Ureter (tissue), 1 donor: ENCODE measurements at places on chromosomes 5 and 9. TPM values are rescaled to one million over a fixed set of nuclear protein-coding genes. Genes with fewer than 3 reads are reported as not detected.

Gene AK1
- 48.6 TPM for total RNA-seq

Gene TOR2A
- total RNA-seq = 9.9 TPM

Gene AQP7
- 8.3 TPM for total RNA-seq

Gene PCDHGC4
- 3.6 TPM for total RNA-seq

Gene FGD3
- 55.4 TPM for total RNA-seq

Gene CAMK2A
- total RNA-seq = 1.4 TPM

Gene ADGRD2
- total RNA-seq = 0.29 TPM

Gene RAB3C
- total RNA-seq = 5.8 TPM

Gene CATSPER3
- total RNA-seq = 0.99 TPM

Gene PCDHA1
- not detected for total RNA-seq

Gene PELO
- total RNA-seq = 44.7 TPM

Gene ADAMTS2
- 13.3 TPM for total RNA-seq

Gene INSL4
- not detected for total RNA-seq

Gene FBP2
- 0.29 TPM for total RNA-seq

Gene DRD1
- total RNA-seq = 2.9 TPM

Gene IFNA2
- total RNA-seq = not detected

Gene IFNK
- total RNA-seq = not detected

- DNase-seq = no peak
Observed at GRCh38 chr9:118170032-118170955, 466.1 kb downstream of the TLR4 start.

DNA sequence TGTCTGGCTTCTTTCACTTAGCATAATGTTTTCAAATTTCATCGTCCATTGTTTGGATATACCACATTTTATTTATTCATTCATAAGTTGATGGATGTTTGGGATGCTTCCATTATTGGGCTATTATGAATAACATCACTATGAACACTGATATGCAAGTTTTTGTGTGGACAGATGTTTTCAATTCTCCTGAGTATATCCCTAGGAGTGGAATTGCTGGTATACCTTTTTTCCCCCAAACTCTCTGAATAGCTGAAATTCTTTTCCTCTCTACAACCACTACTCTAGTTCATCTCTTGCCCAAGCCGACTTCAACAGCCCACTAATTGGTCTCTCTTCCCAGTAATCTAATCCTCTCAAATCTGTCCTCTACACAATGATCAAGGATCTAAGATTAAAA lies 4.7 kb upstream of the ZFR start:
- no peak for DNase-seq

GRCh38 chr5:134439210-134439654 lies 27.6 kb upstream of the CDKN2AIPNL start:
- peak; percentile 88 for DNase-seq

GRCh38 chr5:131795879-131796792 lies 681 bp downstream of the FNIP1 start:
- peak; percentile 76 for DNase-seq

GRCh38 chr9:136694163-136694871 lies 7.1 kb upstream of the AGPAT2 start:
- no peak for DNase-seq

DNA sequence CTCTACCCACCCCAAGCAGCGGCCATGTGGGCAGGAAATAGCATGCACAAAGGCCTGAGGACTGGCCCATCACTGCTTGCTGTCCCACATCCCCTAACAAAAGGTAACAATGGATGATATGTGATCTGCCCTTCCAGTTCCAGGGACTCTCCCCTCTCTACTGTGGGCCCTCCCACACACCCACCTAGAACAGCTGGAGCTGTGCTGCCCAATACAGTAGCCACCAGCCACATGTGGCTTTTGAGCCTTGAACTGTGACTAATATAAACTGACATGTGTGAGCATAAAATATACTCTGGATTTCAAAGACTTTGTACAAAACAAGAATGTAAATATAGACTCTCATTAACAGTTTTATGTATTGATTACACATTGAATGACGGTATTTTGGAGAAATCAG lies 78.1 kb downstream of the C5orf15 start:
- no peak for DNase-seq

DNA sequence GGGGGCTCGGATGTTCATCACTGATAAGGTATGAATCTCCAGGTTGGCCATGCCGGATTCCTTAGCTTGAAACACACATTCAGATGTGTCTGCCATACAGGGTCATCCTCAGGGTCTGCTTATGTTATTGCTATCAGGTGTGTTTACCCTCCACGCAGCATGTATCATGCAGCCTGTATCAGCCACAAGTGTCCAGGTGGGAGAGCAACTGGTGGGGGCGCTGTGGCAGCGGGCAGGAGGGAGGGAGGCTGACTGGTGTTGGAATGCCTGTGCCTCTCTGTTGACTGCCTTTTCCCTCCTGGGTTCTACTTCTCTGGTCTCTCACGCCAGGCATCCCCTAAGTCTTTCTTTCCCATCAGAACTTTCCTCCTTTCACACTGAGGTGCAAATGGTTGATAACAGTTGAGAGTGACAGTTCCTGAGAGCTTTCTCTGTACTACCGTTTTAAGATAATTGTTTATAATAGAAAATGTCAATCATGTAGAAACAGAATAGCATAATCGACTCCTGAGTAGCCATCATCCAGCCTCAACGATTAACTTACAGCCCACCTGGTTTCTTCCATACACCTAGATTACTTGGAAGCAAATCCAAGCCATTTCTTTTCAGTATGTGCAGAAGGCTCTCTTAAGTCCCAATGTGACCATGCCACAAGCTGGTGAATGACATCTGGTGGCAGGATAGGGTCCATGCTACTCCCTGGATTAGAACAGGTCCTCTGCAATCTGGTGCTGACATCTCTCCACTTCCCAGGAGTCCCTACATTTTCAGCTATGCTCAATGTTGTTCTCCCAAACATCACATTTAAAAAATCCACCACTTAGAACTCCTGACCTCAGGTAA lies 86.6 kb downstream of the ACER2 start:
- DNase-seq = no peak

DNA sequence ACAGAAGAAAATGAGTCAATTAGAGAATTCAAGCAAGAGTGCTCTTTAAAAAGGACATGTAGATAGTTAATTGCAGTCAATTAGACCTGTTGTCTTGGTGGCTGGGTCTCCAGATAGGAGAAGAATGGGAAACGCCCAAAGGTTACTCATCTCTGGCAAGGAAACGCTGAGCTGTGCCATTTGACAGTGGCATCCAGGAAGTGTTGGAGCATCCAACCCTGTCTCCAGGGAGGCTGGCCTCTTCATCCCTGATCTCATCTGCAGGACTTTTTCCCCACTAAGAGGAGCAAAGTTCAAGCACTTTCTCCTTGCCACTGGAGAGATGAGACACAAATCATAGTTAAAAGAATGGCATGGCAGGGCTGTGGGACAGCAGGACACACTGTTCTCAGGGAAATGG lies 111.7 kb upstream of the MSX2 start:
- no peak for DNase-seq

- no peak for DNase-seq
Observed at GRCh38 chr9:103991001-103991400, 103.1 kb upstream of the SMC2 start.

- no peak for DNase-seq
Observed at GRCh38 chr5:10505517-10506095, 58.3 kb upstream of the ANKRD33B start.

DNA sequence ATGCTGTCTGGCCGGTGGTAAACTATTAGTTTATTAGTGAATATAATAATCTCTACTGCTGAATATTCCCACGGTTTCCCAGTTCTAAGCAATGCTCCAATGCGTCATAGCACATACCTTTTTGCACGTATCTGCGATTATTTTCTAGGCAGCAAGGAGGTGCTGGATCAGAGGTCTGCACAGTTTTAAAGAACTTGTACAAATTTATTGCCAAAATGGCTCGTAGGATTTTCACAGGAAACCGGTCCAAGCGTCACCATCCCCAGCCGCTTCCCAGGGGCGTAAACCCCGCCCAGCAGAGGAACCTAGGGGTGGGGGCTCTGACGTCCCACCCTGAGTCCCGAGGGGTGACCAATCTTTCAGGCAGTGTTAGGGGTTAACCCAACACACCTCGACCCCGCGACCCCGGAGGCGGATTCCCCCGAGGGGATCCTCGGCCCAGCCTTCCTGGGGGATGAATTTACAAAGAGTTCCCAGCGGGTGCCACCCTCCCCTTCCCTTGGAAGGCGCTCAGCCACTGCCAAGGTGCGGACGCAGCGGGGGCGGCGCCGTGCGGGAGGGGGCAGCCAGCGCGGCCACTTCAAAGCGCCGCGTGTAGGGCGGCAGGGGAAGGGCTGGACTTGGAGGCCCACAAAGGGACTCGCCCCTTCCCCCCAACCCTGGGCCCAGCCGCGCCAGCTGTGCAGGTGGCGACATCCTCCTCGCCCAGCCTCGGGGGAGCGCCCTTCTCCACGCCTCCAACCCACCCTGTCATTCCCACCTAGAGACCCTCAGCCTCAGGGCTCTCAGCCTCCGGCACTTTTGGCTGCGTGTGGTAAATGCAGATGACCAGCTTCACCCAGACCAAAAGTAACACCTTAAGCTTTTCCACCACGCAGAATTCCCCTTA lies 43.5 kb upstream of the TCF7 start:
- DNase-seq = no peak

DNA sequence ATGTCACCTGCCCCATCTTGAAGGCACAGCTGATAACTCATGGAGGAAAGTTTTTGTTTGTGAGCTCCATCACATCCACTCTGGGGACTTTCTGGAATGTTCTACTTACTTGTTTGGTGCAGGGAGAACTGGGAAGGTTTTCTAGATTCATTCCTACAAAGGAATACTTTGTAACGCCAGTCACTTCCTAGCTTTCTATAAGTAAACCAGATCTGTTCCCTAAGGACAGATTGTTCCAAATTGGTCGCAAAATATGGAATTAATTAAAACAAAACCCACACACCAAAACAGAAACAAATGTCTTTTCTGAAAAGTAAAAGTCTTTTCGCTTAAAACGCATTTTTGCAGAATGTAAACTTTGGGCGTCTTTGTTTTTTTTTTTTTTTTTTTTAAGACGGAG lies 167.6 kb downstream of the PDZD2 start:
- no peak for DNase-seq

- DNase-seq = no peak
Observed at GRCh38 chr9:109918339-109919163, 138.6 kb downstream of the PALM2AKAP2 start.

GRCh38 chr5:33530183-33531036 lies 89.6 kb downstream of the TARS1 start:
- DNase-seq = no peak

GRCh38 chr9:74449060-74449459 lies 48.1 kb upstream of the RORB start:
- DNase-seq = no peak

GRCh38 chr9:135344915-135345500 lies 134.6 kb upstream of the PPP1R26 start:
- no peak for DNase-seq

- no peak for DNase-seq
Observed at GRCh38 chr9:69578026-69578425, 94.1 kb downstream of the APBA1 start.

DNA sequence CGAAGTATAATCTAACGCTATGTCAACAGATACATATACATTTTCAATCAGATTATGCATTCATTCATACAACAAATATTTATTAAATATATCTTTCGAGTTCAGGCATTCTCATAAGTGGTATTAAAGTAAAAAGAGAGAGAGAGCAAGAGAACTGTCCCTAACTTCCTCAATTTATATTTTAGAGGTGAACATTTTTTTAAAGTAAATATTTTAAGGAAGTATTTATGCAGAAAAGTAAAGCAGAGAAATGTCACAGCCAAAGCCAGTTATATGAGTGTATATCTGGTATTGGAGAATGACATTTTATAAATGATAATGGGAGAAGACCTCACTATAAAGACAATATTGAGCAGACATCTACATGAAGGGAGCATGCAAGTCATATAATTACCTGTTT lies 667.3 kb upstream of the CDH9 start:
- no peak for DNase-seq

GRCh38 chr5:127290946-127291693 lies 524 bp downstream of the MEGF10 start:
- DNase-seq = no peak

- DNase-seq = no peak
Observed at GRCh38 chr5:78649861-78650496, 1.4 kb upstream of the LHFPL2 start.

DNA sequence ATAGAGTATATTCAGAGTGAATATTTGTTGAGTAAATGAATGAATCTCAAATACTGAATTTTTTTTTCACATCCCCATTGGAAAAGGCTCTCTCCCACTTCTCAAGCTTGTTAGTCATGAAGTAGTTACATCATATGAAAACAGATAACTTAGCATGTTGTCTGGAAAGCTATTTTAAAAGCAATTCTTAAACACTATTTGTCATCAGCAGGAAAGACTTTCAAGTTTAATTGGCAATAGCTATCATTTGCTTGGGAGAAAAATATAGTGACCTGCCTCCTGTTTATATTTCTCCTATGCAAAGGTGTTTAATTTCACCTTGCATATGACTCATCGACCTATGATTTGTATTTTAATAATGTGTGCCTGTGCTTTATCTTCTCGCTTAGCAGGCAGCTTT lies 499.8 kb upstream of the GRIA1 start:
- DNase-seq = no peak

GRCh38 chr5:170632266-170632984 lies 128.6 kb downstream of the KCNIP1 start:
- DNase-seq = no peak

- DNase-seq = no peak
Observed at GRCh38 chr5:606061-606460, 6.1 kb upstream of the CEP72 start.
